ENCODE measurements at places on chromosomes 2 and 18. TPM values are rescaled to one million over a fixed set of nuclear protein-coding genes. Genes with fewer than 3 reads are reported as not detected.

Gene ARMC9
- polyA plus RNA-seq = 10.5 TPM

Gene OST4
- 651 TPM for polyA plus RNA-seq

Gene PPP1R1C
- 2.3 TPM for polyA plus RNA-seq

Gene RBKS
- polyA plus RNA-seq = 1.8 TPM

Gene CCDC74B
- polyA plus RNA-seq = 0.92 TPM

Data from Purkinje cell (primary cell).